NCI-H187 treated with DMSO at 0.1 percent for 48 hours (cell line): ENCODE measurements at places on chromosomes 11 and 22.

DNA sequence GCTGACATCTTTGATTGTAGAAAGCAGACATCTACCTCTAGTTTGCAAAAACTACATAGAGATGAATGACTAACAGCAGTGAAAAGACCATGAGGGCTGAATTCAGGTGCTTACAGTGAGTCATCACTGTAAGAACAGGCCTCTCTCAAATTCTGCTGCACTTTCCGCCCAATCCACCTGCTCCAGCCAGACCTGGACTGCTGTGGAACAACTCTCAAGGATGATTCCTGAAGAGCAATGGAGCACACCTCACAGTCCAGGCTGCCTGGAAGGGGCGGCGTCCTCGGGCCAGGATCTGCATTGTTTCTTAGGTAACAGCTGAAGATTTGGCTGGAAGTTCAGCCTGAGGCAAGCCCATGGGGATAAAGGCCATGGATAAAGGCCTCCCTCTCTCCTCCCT, 15.1 kb downstream of the APOL2 start:
- DNase-seq = no peak

GRCh38 chr11:102807921-102808320, 10.0 kb upstream of the MMP1 start:
- DNase-seq = no peak

- no peak for DNase-seq
Observed at GRCh38 chr11:14362611-14363010, 3.6 kb upstream of the RRAS2 start.

DNA sequence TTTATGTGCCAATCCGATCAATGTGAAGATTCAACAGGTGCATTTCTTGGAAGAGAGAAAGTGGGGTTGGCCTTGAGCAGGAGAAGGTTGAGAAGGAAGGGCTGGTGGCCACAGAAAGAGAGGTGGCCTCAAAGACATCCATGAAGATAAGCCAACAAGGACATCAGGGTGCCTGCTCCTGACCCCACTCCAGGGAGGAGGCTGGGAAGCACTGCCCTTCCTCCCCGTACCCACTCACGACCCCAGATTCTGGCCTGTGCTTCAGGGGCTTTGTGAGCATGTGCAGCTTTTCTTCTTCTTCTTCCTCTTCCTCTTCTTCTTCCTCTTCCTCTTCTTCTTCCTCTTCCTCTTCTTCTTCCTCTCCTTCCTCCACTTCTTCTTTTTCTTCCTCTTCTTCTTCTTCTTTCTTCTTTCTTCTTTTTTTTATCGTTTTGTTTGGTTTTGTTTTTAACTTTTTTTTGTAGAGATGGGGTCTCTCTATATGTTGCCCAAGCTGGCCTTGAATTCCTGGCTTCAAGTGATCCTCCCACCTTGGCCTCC, 30.3 kb downstream of the DKK3 start:
- DNase-seq = no peak

DNA sequence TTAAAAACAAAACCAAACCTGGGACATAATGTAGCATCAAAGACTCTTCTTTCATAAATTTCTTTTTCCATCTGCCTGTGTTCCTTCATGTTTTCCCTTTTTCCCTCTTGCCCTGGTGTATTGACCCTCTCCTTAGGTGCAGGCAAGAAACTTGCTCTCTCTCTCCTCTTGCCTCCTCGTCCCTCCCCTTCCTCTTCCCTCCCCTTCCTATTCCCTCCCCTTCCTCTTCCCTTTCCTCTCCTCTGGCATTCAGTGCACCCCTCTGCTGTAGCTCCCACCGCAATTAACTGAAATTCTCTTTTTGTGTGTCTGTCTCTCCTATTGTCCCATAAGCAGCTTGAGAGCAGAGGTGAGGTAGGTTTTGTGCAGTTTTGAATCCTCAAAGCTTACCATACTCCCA, 49.9 kb downstream of the CSF2RB start:
- DNase-seq = no peak

GRCh38 chr11:119790476-119790875, 61.5 kb upstream of the NECTIN1 start:
- no peak for DNase-seq

DNA sequence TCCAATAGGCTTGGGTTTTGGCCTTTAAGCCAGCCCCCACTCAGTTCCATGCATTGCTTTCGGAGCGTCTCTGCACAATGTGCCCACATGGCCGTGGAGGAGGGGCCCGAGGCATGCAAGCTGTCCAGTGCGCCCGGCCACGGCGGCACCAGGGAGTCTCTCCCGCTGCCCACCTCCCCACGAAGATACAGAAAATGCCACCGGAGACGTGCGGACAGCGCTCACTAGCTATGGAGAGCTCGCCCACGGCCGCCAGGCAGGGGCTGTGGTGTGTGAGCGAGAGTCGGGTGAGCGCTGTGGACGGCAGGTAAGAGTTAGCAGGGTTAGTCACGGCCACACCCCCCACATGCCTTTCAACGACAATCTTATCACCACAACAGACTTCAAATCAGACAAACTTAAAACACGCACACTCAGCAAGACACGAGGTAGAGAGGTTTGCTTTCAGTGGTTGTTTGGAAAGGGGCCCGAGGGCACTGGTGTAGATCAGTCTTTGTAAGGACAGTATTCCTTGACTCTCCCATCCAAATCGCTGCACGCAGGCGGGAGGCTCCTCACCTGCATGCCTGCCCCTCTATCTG, 18.7 kb upstream of the BID start:
- DNase-seq = no peak

- DNase-seq = no peak
Observed at GRCh38 chr11:32141745-32142546, 51.1 kb downstream of the RCN1 start.

DNA sequence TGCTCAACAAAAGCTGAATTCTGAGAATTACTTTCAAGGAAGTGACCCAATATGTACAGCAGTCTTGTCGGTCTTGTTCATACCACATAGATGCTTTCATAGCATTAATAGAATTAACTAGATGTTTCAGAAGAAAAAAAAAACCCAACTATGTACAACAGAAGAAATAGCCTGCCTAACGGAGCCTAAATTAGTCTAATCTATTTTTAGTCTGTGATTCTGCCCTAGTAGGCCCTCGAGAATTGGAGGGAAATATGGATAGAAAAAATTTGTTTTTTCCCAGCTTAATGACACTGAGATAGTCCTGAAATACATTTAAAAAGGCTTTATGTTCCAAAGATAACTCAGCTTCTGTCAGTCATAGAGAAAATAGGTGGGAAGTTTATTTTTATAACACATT, 17.1 kb upstream of the TRPC6 start:
- no peak for DNase-seq

DNA sequence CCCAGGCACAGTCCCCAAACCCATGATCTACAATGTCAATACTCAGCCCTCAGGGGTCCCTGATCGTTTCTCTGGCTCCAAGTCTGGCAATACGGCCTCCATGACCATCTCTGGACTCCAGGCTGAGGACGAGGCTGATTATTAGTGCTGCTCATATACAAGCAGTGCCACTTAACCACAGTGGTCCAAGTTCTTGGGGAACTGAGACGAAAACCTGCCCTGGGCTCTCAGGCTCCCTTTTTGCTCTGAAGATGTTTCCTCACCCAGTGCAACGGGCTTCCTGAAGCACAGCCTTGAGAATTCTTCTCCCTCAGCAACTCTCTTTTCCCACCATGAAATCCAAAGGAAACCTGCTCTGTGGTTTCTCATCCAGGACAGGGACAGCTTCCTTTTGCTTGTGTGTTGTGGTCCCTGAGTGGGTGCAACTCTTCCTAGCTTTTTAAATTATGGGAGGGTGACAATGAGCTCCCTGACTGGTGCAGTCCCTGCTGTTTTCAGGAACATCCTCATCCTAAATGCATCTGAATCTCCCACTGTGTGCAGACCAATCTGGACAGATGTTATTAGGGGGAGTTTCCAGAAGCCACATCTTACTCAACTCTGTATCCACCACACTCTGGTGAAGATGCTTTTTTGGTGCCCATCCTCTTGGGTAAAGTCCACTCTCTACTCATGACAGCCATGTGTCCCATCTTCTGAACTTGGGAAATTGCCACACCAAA, 30.6 kb upstream of the IGLL5 start:
- no peak for DNase-seq
